ENCODE measurements at places on chromosomes 7 and 10.

DNA sequence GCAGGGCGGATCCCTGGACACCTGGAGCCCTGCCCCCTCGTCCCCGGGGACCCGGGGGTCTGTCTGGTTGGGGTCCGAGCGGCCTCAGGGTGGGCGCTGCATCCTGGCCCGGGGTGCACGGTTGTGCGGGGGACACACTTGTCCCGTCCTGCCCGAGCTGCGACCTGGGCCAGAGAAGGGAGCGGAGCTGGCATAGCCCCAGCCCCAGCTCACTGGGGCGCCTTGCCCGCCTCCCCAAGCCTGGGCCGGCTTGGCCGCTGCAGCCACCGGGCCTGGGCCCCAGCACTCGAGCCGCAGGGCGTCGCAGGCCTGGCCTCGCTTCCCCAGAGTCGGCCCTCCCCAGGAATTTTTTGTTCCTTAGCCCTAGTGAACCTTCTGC is 54.5 kb downstream of the GLRX3 start:
- no peak for DNase-seq

DNA sequence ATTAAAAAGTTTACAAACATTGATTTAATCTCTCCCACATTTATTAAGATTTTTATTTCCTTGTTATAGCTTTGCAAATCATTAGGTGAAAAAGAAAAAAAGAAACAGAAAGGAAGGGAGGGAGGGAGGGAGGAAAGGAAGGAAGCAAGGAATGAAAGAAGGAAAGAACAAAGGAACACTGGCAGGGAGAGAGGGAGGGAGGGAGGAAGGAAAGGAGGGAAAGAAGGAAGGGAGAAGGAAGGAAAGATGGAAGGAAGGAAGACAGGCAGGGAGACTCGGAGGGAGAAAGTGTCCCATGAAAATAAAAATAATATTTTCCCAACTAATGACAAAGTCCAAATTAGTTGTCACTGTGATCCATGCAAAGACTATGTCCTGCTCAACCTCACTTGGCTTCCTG is 6.3 kb upstream of the ITGA8 start:
- no peak for DNase-seq

- no peak for DNase-seq
Observed at GRCh38 chr7:158695726-158696452, 8.7 kb downstream of the NCAPG2 start.

DNA sequence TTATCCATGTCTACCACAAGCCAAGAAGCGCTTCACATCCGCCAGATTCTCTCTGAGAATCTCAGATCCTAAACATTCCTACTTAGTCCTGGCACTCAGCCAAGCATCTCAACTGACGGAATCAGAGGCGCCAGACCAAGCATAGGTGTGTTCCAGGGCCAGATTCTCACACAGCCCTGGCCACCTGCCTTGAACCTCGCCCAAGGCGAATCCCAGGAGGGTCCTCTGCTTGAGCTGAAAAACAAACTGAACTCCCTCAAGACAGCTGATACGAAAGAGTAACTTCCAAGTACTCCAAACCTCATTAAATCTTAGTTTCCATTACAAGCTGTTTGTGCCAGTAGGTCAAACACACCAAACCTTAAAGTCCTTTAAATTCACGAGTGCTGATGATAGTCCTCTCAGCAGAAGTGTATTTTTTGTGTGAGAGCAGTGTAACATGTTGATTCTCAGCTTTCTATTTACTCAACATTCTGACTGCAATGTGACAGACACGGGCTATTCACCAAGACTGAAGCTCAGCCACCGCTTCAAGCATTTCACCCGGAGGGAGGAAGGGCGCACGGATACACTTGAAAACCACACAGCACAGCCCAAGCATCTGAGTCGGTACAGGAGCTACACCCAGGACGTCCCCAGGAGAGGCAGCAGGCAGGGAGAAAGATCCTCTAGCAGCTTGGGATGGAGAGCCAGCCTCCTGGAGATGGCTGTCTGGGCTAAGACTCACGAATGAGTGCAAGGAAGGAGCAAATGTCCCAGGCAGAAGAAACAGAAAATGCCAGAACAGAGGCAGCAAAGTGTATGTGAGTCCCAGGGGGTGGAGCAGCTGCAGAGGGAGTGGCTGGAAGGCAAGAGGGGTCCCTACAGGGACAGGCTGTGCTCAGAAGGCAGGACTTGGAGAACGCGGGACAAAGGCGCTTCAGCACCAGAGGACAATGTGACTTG is 6.0 kb downstream of the PARD3 start:
- DNase-seq = no peak

DNA sequence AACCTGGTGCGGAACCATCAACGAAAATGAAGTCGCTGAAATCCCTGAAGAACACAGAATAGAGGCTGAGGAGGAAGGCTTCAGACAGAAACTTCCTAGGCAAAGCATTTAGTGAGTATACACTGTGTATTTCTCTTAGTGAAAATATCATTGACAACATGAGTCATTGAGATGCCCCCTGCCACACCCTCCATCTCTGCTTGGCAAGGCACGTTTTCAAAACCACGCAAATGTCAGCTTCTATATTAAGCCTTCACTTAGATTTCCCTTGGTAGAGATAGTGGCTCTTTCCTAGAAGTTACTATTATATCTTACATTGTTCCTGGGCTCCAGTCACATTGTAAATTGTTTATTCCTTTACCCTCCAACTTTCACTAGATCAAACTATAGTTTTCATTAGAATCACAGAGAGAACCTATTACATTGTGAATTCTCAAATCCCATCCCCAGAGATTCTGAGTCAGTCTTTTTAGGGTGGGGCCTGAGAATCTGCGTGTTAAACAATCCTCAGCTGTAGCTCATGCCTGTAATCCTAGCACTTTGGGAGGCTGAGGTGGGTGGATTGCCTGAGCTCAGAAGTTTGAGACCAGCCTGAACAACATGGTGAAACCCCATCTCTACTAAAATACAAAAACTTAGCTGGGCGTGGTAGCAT is 4.6 kb upstream of the SKAP2 start:
- DNase-seq = no peak

- DNase-seq = no peak
Observed at GRCh38 chr7:96380111-96380512, 58.2 kb upstream of the SLC25A13 start.

DNA sequence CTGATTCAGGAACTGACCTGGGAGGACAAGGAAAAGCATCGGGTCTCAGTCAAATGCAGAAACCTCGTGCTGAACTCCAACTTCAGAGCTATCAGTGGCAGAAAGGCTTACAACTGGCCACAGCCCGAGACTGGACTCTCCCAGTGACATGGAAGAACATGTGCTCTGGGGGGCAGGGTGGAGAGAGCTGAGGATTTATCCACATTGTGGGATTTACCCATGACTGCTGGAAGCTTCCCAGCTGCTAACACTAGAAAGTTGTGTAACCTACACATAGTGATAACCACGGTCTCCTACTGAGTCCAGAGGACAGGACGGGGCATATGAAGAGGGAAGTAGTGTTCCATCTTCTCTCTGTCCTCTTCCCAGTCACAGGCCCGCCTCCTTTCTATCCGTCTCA is 103.4 kb downstream of the ITIH5 start:
- peak; percentile 28 for DNase-seq

DNA sequence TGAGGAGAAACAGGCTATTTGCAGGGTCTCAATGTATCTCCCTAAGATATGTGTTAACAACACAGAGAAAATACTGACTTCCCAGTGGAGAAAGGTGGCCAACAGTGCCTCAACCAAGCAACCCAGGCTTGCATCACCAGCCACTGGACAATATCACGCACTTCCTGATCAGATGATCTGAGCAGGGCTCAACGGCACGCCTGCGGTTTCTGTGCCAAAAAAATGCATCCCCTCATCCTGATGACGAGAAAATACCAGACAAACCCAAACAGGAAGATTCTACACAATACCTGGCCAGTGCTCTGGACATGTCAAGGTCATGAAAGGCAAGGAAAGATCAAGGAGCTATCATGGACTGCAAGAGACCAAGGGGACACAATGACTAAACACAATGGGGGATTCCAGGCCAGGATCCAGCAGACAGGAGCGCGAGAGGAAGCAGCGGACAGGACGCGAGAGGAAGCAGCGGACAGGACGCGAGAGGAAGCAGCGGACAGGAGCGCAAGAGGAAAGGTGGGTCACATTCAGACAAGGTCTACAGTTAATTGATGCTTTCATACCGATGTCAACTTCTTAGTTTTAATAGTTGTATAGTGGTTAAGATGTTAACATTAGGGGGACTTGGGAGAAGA is 51.1 kb downstream of the GNA12 start:
- DNase-seq = no peak

GRCh38 chr10:74825371-74826141 is 844 bp upstream of the KAT6B start:
- DNase-seq = no peak

DNA sequence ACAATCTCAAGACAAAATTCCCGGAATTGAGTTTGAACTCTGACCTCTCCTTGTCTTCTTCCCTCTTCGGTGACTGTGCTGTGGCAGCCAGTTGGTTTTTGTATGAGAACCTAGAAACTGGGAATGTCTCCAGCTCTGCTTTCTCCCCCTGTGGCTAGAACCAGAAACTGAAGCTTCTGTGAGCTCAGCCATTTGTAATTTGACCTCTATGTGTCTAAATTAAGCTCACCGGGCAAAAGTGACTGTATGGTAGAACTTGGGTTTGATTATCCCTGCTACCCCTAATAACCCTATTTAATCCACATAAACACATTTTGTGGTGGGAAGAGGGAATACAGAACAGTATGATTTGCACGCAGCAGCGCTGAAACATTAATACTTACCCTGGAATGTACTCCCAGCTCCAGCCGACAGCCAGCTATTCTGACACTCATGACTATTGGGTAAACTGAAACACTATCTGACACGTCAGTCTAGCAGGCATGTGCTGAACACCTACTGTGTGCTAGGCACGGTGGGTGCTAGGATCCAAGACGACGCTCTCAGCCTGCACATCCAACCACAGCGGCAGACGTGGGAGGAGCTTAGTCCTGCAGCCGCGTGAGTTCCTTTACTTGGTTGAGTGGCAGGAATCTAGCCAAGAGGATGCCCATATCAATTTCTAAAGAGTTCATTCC is 324.8 kb downstream of the SFMBT2 start:
- no peak for DNase-seq

DNA sequence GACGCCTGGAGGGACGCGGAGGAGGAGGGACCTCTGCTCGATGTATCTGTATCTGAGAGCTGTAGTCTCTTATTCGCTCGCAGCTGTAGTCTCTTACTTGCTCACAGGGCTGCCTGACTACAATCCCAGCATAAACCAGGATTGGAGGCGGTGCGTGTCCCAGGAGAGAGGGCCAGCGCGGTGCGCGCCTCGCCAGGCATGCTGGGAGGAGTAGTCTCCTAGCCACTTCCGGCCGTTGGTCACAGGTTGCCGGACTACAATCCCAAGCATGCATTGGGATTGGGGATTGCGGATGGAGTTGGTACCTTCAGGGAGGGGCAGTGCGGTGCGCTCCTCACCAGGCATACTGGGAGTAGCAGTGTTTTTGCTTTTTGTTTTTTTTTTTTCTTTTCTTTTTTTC is 421.7 kb upstream of the NUPR2 start:
- no peak for DNase-seq

- peak; percentile 14 for DNase-seq
Observed at GRCh38 chr7:6160191-6160623, 112.2 kb downstream of the CYTH3 start.

- no peak for DNase-seq
Observed at GRCh38 chr7:18590241-18590640, 94.7 kb downstream of the HDAC9 start.

- DNase-seq = no peak
Observed at GRCh38 chr10:71406878-71407277, 10.2 kb downstream of the CDH23 start.

DNA sequence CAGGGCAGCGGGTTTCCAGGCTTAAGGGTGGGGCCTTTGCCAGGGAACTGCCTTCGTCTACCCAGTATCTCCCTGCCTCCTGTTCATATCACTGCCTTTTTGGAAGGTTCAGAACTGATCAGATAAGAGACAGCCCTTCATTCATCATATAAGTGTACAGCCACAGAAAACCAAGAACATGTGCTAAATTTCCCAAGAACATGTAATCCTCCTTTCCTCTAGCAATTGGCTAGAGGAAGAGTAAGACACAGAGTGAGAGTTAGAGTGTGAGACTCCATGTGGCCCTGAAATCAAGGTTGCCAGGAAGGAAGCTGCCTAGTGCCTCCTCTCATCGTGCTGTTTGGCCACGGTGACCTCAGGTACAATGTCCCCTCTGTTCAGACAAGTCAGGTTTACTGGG is 770.9 kb downstream of the TNS3 start:
- DNase-seq = no peak
